ENCODE measurements at places on chromosomes 6 and 20.
A peak's percentile ranks its signal among the peaks of the same experiment; 100 is the strongest.

GRCh38 chr20:20815711-20816455 is 103.4 kb upstream of the RALGAPA2 start:
- DNase-seq, result no peak

GRCh38 chr6:126701676-126702560 is 362.0 kb downstream of the CENPW start:
- no peak for DNase-seq

DNA sequence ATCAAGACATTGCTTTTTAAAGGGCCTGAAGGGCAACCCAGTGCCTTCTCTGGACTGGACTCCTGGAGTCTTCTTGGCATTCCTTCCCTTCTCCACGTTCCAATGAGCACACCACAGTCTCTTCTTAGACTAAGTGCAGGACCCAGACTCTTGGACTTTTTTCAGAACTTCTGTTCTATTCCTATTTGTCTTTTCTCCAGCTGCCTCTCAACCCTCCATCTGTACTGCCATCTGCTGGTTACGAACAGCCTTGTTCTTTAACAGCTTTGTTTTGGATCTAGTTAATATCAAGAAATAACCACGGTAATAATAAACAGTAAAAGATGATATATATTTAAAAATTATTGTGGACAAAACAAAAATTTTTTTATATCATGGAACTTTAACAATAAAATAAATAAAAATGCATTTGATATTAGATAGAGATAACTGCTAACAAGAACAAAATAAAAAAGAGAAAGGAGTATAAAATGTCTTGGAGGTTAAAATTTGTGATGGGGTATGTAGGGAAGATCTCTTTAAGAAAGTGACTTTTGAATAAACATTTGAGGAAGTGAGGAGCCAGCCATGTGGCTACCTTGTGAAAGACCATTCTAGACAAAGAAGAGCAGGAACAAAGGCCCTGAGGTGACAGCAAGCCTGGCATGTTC is 105.1 kb upstream of the HCRTR2 start:
- peak; percentile 13 for DNase-seq

DNA sequence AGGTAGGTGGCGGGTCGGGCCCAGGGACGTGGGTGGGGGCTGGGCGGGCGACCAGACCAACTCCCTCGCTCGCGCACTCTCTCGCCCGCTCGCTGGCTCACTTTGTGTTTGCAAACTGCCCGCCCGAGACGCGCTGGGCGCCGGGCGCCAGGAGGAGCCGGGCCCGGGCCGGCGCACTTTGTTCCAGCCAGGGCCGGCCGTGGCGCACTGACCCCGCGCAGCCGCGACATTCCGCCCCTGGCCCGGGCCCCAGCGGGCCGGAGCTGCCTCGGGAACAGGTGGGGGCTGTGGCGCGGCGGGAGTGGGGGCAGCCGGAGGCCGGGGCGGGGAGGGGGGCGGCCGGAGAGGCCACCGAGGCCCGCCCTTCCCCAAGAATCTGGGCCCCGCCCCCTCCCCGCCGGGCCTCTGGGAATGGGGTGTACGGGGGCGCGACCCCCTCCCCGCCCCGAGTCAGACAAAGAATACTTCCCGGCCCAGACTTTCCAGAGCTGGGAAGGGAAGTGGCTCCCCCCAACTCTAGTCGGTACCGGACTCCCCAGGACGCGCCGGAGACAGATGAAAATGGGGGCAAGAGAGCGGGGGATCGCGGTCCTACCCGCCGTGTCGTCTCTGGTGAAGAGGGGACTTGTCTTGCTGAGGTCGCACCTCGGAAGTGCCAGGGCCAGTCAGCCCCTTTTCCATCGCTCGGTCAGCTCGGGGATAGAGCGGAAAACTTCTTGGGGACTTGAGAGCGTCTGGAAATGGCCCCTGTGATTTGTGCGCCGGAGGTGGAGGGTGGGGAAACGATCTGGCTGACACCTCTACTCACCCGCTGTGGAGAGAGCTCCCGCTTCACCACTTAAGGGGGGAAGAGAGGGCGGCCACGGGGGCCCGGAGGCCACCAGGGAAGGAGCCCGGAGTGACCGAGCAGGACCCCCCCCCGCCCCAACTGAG is 951 bp downstream of the FOXP4 start:
- DNase-seq, result no peak

DNA sequence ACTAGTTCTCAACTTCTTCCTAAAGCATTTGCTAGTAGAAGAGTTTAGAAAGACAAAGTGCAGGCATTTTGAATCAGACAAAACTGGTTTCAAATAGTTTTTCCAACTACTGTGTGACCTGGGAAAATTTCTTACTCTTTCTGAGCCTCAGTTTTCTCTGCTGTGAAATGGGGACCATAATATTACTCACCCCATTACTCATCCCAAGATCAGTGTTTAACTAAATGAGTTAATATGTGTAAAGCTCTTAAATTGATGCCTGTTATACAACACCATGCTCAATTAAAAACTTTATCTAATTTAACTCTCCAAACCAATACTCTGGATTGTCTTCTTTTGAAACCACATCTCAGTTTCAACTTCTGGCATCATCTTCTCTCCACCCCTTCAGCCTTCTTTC is 87.4 kb downstream of the DNAH8 start:
- no peak for DNase-seq

GRCh38 chr20:1815502-1816085 is 79.6 kb upstream of the SIRPA start:
- no peak for DNase-seq

- DNase-seq, result no peak
Measured at GRCh38 chr6:118770112-118770788, 118.9 kb upstream of the CEP85L start.

DNA sequence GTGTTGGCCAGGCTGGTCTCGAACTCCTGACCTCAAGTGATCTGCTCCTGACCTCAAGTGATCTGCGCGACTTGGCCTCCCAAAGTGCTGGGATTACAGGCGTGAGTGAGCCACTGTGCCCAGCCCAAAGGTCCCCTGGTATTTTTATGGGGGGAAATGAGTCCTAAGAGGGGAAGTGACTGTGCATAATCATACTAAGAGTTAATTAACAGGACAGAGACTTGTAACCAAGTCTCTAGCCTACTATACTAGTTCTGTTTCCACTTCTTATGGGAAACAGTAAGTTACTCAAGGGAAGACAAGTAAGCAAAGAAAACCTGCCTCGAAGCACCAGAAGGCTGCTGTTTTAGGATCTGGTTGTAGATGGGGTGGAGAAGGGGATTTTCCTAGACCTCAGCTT is 27.9 kb downstream of the TCF15 start:
- DNase-seq, result no peak

DNA sequence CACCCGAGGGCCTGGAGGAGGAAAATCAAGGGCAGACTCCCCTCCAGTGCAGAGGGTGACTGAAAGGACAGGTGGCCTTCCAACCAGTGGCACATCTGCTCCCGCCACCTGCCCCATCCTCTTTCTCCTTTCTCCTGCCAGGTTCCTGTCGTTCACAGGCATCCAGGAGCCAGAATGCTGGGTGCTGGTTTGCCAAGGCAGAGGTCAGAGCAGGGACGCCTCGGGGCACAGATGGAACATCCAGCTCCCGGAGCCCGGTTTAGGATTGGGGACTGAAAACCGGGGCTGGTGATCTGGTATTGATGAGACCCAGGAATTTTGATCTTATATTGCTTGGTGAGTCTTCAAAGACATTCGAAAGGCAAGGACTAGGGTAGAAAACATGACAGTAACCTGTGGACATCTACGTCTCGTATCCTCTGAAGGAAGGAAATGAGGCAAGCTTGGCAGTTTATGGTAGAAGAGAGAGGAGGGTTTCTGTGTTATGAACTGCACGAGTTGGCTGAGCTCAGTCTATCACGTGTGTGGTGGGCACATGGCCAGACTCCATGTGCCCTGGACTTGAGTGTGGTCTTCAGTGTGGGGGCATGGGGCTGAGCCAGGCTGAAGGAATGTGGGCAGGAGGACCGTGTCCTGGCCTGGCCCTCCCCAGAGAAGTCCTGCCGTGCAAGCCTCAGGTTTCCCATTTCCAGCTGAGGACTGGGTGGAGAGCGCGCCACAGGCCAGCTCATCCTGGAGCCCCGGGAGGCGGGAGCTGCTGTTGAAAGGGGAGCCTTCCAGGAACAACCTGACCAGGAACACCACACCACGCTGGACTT is 74.2 kb downstream of the IRF4 start:
- DNase-seq, result no peak

DNA sequence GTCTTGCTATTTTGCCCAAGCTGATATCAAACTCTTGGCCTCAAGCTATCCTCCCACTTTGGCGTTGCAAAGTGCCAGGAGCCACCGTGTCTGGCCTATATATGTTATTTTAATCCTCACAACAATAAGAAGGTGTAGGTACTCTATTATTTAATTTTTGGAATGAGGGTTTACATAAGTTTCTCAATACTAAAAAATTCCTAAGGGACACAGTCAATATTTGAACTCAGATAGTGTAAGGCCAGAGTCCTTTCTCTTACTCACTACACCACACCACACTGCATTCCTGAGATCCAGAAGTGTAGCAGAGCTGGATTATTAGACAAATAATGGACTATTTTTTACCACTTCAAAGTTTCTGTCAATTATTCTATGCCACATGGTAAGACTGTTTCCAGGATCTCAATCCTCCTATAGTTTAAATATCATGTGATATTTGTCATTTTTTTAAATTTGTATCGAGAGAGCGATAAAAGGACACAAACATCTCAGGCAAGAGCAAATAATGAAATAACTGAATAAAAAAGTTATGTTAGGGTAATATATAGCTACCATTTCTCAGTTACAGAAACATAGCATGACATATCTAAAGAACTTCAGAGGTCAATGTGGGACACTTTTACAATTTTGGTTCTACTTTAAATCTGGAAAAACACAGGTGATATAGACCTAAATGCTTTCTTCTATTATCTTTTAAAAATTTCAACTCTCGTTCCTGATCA is 162.2 kb upstream of the THEMIS start:
- no peak for DNase-seq

GRCh38 chr6:106160189-106160588 is 74.1 kb downstream of the PRDM1 start:
- no peak for DNase-seq

DNA sequence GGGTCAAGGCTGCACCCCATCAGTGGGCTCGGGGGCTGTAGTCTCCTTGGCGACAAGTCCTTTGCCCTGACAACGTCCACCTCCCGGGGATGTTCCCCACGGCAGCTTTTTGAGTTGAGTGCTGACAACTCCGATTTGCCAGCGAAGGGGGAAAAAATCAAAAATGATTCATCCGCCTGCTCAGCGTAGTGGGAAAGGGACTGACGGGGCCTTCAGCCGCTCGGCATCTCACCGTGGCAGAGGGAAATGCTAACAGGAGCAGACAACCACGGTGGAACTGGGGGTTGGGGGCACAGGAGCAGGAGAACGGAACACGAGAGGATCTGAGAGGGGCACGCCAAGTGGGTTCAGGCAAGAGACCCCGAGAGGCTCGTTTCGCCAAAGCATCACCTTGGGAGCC is 173.7 kb downstream of the TFAP2C start:
- DNase-seq, result no peak

DNA sequence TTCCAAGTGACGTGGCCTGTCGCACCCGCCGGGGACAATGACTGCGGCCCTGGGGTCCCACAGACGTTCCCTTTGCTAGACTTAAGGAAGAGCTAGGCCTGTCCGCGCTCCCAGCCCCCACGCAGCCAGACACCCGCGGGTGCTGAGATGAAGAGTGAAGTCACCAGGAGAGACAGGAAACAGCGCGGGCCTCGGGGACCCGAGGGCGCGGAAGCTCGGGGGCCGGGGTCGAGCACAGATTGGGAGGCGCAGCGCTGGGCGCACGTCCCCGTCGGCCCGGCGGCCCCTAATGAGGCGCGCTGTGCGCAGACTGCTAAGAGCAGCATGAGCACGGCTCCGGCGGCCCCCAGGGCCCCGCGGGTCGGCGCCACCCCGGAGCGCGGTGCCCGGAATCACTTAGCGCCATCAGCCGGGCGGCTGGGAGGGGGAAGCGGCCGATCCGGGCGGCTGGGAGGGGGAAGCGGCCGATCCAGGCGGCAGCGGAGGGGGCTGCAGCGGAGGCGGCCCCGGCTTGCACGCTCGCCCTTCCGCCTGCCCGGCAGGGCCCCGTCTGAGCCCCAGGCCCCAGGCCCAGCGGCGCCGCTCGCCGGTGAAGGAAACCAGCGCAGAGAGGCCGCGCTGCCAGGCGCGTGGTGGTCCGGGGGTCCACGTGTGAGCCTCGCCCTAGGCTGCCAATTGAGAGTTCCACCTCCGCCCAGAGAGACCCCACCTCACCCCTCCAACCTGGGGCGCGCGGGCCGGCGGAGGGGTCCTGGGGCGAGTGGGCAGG is 8.3 kb upstream of the AVP start:
- no peak for DNase-seq

DNA sequence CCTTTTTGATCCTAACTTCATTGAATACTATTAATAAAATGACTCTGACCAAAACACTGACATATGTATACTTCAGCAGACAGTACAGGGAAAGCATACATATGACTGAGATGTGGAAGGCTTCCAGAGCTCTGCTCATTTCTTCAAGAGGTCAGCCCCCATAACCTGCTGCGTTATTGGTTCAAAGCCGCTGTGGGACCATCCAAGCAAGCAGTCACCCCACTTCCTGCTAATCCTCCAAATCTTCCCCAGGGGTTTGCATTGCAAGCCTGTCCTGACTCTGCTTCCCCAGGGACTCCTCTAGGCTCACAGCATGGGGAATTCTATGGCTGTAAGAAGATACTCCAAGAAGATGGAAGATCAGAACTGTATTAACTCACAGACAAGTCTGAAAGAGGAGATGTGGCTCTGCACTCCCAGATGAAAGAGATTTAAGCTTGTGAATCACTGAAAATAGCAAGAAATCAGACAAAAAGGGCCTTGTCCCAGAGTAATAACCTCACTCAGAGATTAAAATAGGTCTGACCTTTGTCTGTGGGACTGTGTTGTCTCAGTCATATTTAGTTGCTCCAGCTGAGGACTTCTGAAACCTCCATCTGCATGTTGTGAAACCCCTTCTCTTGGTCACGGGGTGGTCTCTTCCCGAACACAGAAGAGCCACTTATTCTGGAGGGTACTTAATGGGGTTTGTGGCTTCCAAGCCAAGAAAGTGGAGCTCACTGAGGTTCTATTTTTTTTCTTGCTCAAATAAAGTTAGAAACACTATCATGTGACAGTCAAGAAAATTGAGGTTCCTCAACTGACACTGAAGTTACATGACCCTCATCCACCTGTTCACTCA is 101.5 kb upstream of the MARCKS start:
- DNase-seq, result no peak

GRCh38 chr20:5160882-5161281 is 34.1 kb downstream of the CDS2 start:
- no peak for DNase-seq

- peak; percentile 50 for DNase-seq
Measured at GRCh38 chr6:44431118-44431725, 43.7 kb downstream of the CDC5L start.
